NCI-H2171 treated with DMSO at 0.1 percent for 48 hours (cell line): ENCODE measurements at places on chromosomes 7 and 10.

DNA sequence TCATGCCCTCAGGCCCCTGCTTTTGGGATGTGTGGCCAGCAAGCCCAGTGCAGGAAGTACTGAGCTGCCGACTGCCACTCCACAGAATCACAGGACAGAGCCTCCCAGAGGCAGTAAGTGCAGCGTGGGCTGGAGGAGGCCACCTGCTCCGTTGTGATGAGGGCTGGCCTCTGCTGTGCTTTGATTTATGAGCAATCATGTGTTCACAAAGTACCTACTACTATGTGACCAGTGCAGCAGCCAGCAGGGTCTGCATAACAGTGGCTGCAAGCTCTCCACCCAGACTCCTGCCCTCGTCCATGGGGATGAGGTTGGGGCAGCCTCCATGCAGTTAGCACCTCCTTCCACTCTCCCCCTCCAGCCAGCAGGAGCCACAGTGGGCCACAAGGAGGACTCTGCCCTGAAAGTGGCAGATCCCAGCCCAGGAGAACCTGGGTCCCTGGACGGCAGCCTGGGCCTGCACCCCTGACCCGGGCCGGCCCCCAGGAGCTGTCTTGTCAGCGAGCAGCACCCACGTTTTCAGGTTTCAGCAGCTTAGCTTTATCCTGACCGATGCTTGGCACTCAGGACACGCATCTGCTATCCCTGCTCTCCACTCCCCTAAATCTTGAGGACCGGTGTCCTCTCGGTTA is 37.7 kb upstream of the INSIG1 start:
- DNase-seq: no peak

DNA sequence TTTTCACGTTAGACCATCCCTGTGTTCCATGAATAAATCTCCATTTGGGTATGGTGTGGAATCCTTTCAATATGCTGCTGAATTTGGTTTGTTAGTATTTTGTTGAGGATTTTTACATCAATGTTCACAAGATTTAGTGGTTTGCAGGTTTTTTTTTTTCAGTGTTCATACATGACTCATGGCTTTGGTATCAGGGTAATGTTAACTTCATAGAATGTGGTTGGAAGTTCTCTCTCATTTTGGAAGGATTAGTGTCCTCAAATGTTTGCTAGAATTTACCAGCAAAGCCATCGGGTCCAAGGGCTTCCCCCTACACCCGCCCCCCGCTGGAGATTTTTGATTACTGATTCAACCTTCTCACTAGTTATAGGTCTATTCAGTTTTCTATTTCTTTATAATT is 398.0 kb downstream of the NXPH1 start:
- no peak for DNase-seq

DNA sequence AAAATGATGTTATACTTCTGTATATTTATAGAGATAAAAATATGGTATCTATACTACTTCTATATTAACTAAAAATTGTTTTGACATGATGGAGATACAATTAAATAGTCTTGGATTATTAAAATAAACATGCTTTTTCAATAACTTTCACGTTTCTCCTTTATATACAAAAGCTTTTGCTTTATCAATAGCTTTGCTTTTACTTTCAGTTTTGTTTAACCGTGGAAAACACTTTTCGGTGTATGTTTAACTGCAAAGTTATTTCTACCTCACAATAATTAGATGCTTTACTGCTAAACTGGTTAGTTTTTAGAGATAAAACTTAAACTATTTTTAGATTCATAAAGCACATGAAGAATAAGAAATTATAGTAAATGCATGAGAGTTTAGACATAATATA is 432.1 kb upstream of the PCDH15 start:
- no peak for DNase-seq

DNA sequence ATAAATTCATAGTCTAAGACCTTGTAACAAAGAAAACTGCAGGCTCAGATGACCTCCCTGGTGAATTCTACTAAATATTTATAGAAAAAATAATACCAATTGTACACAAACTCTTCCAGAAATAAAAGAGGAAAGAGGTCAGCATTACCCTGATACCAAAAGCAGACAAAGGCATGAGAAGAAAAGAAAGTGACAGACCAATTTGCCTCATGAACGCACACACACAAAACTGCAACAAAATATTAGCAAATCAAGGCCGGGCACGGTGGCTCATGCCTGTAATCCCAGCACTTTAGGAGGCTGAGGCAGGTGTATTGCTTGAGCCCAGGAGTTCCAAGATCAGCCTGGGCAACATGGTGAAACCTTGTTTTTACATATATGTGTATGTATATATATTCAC is 12.7 kb upstream of the COMMD3 start:
- DNase-seq: no peak

- no peak for DNase-seq
These were observed 33.4 kb upstream of the SLC39A12 start for GRCh38 chr10:17918187-17918903.

DNA sequence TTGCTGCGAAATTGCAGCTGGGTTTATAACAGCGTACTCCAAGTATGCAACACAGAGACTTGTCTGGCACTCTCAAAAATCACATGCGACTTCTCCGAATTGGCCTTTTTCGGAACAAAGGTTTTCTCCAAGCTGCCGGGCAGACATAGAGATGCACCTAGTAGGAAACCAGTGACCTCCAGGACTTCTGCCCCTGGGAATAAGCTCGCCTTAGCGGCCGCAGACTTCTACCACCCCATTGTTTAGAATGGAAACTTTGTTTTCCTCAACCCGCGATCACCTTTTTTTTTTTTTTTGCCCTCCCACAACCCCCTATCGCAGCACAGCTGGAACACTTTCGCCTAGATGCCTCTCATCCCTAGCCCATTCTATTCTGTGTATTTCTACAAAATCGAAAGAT is 4.9 kb upstream of the HOXA10 start:
- no peak for DNase-seq

DNA sequence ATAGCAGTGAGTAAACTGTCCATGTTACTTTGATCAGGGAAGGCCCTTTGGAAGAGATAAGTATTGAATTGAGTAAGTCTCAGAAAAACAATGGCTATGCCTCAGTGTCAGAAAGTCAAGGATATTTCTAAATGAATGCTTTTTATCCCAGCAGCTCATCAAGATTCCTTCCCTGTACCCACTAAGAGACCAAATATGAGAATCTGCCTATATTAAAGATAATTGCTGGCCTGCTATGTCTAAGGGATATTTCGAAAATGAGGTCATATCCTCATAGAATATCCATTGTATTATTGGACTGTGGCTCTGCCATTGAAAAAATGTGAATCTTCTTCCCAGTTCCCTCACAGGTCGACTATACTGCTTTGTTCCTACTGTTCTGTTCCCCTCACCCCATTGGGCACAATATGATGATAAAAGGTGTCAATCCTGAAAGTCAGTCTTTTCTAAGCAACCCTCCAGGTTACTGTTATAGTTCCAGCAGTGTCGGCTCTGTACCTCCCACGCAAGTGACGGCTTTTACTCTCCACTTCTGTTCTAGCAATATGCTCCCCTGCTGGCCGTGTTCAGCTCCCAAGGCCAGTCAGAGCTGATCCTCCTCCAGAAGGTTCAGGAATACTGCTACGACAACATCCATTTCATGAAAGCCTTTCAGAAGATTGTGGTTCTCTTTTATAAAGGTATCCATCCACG is 51.7 kb downstream of the BZW2 start:
- DNase-seq: no peak

DNA sequence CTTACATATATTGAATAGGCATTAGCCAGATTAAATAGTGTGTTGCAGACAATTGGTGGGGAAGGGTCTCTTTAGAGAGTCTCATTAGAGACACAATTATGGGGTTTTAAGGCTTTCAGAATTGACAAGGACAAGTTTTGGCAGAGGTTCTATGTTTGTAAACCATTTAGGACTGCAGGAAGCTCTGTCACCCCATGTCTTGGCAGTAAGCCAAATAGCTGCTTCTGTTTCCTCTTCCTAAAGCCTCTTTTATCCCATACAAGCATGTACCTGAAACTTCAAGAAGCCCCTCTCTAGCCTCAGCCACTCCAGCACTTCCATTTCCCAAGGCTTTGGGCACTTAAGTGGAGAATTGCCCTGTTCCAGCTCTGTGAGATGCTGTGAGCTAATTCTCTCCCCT is 21.8 kb upstream of the LRRC4 start:
- peak; percentile 67 for DNase-seq

DNA sequence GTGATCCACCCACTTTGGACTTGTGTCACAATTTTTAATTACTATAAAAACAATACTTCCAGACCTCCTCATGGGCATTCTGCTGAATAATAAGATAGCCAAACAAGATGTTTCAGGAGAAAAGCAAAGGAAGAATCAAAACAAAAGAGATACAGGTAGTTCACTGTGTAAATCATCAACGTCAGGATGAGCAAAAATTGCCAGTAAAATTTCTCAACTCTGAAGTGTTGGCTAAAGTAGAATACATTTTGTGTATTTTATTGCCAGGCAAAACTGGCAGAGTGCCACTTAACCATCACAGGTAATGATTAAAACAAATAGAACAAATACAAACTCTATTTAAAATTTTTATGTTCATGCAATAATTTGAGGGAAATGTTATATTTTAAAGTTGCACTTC is 24.8 kb downstream of the ABCB4 start:
- no peak for DNase-seq

DNA sequence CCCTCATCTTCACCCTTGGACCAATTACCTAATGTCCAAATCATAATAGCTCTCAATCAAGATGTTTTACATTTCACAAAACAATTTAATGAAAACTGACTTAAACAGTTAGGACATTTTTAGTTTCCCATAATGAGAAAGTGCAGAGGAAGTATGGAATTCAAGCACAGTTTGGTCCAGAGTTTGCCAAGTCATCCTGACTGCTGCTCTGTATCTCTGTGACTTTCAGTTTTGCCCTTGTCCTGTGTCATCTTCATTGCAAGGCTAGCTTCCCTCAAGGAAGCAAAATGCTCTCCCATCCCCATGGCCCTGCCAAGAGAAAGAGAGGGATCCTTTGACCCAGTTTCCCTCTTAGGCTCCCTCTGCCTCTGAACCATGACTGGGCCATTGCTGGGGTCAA is 7.9 kb upstream of the PLEKHS1 start:
- no peak for DNase-seq

- DNase-seq: peak; percentile 67
These were observed 104.0 kb downstream of the HIPK2 start for GRCh38 chr7:139673762-139674161.

GRCh38 chr7:151017953-151018420 is 6.3 kb downstream of the ATG9B start:
- peak; percentile 53 for DNase-seq

GRCh38 chr10:14837003-14837756 is 657 bp downstream of the CDNF start:
- peak; percentile 47 for DNase-seq

- DNase-seq: no peak
These were observed 54.0 kb downstream of the ASNS start for GRCh38 chr7:97818066-97818663.

GRCh38 chr10:12625393-12626023 is 276.2 kb downstream of the CAMK1D start:
- DNase-seq: no peak

DNA sequence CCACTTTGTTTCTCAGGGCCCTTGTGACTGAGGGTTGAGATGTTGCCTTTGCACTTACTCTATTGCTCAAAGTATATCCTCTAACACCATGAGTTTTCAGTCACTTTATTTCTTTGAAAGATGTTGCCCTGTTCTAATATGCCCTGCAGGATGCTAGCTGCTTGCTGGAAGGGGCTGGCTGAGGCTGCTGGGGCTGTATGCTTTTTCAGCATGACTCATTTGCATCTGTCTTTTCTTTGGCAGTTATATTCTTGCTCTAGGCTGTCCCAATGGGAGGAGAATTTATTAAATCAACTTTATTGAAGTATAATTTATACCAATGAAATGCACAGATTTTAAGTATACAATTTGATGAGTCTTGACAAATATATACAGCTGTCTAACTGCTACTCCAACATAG is 157.7 kb downstream of the PLPP4 start:
- DNase-seq: no peak

- no peak for DNase-seq
These were observed 123.1 kb upstream of the ADO start for GRCh38 chr10:62681211-62681940.

DNA sequence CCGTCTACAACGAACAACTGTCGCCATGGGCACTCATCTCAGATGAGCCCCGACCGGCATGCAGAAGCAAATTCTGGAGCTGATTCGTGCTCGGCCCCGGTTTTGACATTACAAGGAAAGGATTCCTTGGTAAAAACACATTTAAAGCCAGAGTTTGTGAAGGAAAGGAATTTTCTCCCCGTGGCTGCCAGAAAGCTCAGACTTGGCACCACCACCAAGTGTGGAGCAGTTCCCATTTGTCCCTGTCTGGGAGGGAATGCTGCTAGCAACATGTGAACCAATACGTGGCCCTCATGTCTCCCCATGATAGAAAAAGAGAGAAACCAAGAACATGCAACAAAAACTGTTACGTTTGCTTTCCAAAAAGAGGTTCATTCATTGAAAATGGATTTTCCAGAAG is 55.2 kb upstream of the DDC start:
- no peak for DNase-seq

DNA sequence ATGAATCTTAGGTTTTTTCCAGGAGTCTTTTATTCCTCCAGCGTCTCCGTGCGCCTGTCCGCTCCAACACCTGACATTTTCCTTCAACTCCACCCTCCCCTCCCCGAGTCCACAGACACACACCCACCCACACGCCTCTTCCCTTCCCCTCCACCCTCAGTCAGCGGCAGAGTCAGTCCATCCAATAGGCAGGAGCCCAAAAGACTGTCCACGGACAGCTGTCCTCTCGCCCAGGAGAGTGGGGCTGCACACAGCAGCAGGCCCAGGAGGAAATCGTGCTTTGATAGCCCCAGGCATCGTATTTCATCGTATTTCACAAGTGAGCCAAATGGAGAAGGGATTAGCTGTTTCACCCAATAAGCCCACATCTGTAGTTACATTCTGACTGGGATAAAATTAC is 285.1 kb downstream of the ZEB1 start:
- DNase-seq: peak; percentile 72

- DNase-seq: no peak
These were observed 208.5 kb downstream of the TRIL start for GRCh38 chr7:28749638-28750037.

- no peak for DNase-seq
These were observed 66.4 kb upstream of the CFAP46 start for GRCh38 chr10:133008736-133009135.

DNA sequence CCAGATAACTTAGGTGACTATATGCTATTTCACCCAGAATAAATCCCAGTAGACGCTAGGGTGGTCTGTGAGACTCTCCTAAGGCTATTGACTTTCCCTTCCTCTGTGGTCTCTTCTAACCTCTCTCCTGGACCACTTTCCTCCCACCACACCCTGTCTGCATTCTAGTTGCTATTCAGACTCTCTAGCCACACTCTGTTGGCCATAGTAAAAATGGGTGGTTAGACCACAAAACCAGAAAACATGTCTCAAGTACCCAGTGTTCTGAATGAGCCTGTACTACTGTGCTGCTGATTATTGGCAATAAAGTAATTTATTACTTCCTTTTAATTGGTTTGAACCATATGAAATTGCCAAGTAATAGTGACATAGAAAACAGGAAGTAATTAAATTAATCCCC is 240.8 kb downstream of the KIF20B start:
- no peak for DNase-seq

- DNase-seq: peak; percentile 49
These were observed 139.0 kb downstream of the MGMT start for GRCh38 chr10:129605986-129606518.
